ENCODE measurements at places on chromosomes 16 and 17.

DNA sequence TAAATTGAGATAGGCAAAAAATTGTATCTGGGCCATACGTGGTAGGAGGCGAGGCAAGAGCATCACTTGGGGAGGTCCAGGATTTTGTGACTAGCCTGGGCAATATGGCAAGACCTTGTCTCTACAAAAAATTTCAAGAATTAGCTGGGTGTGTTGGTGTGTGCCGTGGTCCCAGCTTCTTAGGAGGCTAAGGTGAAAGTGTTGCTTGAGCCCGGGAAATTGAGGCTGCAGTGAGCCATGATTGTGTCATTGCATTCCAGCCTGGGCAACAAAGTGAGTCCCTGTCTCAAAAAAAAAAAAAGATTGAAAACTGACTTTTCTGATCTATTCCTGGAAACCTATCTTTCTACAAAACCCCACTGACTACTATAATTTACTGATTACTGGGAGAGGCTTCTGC lies 26.7 kb downstream of the CDK12 start:
- no peak for DNase-seq

DNA sequence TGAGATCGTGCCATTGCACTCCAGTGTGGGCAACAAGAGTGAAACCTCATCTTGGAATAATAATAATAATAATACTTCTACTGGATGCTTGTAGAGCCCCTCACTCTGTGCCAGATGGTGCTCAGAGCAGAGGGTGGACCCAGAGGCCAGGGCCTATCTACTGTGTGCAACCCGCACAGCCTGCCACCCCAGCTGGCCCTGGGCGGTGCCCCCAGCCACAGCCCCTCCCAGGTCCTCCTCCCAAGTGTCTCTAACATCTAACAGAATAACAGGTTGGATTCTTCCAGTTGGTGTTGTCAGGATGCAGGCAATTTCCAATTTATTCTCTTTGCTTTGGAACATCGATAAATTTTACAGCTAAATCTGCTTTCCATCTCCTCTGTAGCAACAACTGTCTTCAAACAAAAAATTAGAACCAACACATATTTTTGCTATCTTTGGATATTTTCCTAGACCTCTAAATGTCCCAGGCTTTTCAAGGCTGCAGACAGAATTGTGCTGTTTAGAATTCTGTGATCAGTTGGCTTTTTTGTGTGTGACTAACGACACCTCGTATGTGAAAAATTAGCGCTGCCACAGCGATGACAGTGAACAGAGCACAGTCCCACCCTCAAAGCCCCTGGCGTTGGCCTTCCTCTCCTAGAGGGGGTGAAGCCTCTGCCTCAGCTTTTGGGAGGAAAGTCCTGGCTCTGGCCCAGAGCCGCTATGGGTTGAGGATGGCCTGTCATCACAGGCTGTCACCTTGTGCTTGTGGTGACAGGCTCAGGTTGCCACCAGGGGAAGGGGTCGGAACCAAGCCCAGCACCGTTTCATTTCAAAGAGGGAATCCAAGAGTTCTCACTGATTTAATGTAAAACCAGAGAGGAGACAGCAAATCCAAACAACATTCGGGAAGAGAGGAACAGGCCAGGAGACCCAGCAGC lies 7.6 kb upstream of the EVPL start:
- DNase-seq, result no peak

DNA sequence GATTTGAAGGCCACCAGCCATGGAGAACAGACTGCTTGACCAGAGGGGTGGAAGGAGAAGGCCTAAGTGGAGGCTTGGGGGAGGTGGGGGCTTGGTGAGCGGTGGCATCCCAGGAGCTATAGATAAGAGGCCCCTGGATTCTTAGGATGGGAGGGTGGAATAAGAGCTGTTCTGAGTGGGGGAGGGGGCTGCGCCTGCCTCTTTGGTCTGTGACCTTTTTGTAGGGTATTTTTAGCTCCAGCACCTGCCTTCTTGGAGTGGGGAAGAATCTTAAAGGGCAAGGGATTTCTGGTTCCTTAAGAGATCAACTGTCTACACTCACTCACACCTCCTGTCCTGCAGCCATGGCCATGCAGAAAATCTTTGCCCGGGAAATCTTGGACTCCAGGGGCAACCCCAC lies 567 bp downstream of the ENO3 start:
- no peak for DNase-seq

DNA sequence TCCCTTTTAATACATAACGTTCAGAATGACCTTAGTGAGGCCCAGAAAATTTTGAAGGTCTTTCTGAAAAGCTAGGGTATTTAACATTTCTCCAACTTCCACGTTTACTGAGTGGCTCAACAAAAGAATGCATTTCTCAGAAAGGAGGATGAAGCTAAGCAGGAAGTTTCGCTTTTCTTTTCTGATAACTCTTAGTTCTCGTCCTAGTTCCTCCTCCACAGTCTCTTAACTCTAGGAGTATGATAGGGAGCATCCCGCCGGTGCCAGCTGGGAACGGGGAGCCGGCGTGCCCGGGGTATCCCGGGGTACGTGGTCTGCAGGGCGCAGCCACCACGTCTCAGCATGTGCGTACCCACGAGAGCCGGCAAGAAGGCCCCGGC lies 363 bp downstream of the KARS1 start:
- DNase-seq, result no peak

- DNase-seq, result no peak
Observed at GRCh38 chr17:82255402-82255972, 18.0 kb downstream of the CSNK1D start.

DNA sequence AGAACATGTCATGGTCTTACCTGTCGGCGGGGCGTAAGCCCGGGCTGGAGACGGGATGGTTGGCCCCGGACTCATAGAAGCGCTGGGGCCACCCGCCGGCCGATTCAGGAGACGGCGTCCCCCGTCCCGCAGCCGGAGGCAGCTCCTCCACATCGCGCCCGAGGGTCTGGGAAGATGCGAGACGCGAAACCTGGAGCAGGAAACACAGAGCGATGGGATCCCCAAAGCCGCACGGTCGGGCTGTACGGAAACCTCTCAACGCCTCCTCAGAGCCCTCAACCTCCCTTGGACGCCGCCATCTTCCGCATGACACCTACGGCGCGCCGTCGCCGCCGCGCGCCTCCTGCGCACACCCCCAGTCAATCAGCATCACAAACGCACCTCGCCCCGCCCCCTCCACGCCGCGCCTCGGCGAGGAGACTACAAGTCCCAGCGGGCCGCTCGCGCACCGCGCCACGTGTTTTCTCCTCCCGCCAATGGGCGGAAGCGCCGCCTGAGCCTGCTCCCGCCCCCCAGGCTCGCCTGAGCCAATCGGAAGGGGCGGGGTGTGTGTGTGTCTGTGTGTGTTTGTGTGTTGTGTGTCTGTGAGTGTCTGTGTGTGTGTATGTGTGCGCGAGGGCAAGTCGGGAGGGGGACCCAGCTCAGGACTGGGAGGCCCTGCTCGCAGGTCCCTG lies at the start of the genes ATPAF2 and GID4:
TSS of gene ATPAF2 (minus strand) at position 308 of the 674 bp plus-strand sequence. CDS start at position 153, 155 bp downstream.
TSS of gene GID4 (plus strand) at position 548 of the 674 bp plus-strand sequence. CDS start at position 605, 57 bp downstream.
- peak; percentile 99 for DNase-seq

GRCh38 chr16:6252541-6252940 lies 1080.1 kb upstream of the RBFOX1 start:
- DNase-seq, result no peak

DNA sequence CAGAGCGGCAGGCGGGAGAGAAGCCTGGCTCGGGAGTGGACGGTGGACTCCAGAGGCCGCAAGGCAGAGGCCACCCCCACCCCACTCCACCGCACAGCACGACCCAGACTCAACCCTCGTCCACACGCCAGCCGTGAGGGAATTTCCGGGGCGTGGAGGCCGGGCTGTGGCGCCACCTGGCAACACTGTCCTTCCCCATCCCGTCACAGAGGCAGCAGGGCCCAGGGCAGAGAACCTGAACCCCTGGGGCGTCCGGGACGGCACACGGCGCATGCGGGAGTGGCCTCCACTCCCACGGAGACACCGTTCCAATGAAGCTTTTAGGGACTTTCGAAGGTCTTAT lies 23.5 kb downstream of the GNPTG start:
- no peak for DNase-seq
